ENCODE measurements at places on chromosomes 1 and 21.

- DNase-seq: no peak
Observed at GRCh38 chr1:246482805-246483568, 24.1 kb downstream of the SMYD3 start.

- no peak for DNase-seq
Observed at GRCh38 chr1:226486161-226486560, 62.4 kb upstream of the STUM start.

- DNase-seq: no peak
Observed at GRCh38 chr1:203331224-203331623, 19.7 kb downstream of the FMOD start.

DNA sequence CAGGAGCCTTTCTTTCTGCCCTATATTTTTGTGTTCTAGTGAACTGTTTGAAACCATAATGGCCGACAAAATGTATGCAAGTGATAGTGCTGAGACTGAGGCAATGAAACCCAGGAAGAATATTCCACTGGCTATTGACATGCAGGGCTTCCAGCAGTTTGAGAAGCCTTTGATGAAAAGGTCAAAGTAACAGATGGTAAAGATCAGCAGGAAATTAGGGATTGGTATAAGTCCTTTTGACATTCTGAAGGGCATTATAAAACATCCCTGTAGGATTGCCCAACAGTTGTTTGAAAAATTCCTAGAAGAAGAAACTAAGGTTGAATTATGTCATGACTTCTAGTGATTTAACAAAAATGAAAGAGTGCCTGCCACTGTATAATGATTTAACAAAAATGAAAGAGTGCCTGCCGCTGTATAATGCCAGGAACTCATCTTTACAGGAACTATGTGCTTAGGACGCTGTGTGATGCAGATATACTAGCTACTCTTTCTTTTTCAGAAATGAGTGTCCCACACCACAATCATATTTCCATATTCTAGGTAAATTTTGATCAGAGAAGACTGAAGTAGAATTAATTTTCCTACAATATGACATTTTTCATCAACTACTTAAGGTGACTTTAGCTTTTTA, 283.9 kb upstream of the ST6GALNAC5 start:
- DNase-seq: no peak

DNA sequence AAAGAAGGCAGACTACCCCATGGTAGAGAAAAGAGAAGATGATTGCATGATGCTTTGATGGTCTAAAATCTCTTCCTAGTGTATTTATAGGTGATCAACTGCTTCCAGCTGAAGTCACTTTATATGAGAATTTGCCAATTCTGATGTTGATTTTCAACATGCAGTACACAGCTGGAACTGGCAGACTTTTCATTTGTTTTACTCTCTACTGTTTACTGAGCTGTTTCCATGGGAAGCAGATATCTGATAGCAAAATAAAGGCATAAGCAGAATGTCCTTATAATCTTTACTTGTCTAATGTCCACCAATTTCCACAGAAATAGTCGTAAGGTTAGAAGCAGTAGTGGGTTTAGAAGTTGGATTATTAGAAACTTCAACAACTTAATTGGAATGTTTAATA, 74.9 kb downstream of the SYDE2 start:
- DNase-seq: no peak

DNA sequence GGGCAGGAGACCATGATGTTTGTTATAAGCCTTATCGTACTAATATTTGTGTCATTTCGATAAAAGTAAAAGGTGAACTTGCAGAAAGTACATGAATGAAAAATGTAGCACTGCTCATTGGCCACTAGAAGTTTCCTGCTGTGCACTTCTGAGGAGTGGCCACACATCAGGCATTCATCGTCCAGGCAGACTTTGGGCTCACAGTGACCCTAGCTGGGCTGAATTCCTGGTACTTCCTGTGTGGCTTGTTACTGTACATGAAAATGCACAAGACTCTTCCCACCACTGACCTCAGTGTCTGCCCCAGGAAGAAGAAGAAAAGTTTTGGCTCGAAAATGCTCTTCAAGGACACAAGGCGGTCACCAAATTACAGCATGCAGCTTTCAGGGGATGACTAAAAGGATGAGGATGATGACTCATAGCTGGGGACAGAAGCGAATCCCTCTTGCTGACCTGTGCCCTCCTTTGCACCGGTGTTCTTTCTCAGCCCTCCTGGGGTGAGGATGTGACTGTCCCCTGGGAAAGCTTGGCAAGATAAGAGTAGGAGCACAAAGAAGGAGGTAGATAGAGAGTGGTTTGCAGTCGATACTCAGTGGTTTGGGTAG, 252.4 kb upstream of the KAZN start:
- no peak for DNase-seq

DNA sequence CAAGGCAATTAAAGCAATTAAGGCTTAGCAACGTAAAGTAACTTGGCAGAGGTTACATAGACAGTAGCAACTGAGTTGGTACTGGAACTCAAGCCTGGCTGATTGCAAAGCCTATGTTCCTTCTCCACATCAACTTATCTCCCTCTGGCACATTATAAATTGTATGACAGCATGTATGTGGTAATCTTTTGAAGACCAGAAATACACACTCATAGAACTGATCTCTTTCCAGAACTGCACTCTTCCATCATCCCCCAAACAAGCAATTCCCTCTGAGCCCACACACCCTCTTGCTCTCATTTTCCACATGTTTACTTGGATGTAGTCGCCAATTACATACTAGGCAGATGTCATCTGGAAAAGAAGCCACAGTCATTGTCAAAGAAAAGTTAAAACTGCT, 502.2 kb downstream of the PLPP3 start:
- no peak for DNase-seq

DNA sequence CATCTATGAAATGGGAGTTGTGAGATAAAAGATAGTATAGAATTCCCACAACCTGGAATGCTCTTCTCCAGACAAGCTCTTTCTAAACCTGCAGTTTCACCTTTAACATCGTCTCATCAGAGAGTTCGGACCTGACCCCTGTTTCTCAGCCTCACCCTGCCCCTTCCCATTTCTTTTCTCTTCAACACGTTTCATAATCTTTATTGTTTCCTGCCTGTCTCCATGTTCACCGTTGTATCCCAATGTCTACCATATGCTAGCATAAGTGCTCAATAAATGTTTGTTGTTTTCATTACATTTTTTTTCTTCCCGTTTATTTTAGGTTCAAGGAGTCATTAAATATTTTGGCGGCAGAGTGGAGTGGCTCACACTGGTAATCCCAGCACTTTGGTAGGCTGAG, 32.4 kb downstream of the SESN2 start:
- no peak for DNase-seq

DNA sequence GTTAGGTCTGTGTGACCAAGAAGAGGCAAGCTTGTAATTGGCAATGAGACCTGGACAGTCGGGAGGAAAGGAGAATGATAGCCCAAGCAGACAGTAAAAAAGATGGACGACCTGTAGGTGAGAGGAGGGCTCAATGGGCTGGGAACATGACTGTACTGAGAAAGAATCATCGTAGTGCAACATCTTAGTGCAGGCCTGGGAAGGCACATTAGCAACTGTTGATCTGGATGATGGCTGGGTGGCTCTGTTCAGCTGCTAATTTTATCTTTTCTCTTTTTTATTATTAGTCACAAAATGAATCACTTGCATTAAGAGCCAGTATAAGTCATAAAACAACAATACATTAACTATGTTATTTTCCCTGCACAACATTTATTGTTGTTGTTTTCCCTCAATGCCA, 32.9 kb downstream of the IFI44 start:
- no peak for DNase-seq

GRCh38 chr1:184405094-184405800, 18.4 kb downstream of the C1orf21 start:
- DNase-seq: no peak

- no peak for DNase-seq
Observed at GRCh38 chr1:13976485-13976884, 276.5 kb downstream of the PRDM2 start.

- no peak for DNase-seq
Observed at GRCh38 chr1:231188072-231188471, 26.2 kb downstream of the TRIM67 start.

GRCh38 chr1:66521721-66522365, 12.1 kb upstream of the SGIP1 start:
- no peak for DNase-seq

GRCh38 chr1:198162091-198162767, 5.4 kb downstream of the NEK7 start:
- no peak for DNase-seq

DNA sequence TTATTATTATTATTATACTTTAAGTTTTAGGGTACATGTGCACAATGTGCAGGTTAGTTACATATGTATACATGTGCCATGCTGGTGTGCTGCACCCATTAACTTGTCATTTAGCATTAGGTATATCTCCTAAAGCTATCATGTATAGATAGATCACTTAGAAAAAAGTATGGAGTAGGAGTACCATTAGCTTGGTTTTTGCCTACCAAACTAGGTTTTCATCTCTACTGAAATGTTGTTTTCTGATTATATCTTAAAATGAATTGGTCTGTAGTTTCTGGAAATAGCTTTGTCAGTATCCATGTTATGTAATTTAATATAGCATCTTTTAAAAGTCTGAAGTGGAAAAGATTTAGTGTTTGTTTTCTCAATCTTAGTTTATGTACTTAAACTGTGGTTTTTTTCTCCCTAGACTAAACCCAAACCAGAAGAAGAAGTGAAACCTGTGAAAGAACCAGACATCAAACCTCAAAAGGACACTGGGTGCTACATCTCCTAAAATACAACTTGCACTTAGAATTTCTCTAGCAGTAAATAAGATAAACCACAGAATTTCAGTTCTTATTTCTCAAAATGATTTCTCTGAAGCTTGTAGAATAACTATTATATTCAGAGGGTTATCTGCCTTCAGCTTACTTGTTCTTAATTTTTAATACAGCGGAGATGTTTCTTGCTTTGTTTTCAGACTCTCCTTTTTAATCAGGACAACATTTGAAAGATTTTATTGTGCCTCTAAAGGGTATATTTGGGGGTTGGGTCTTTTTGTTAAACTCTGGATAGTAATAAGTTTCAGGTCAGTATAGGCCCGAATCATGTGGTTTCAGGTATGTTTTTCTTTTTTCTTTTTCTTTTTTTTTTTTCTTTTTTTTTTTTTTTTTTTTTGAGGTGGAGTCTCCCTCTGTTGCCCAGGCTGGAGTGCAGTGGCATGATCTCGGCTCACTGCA, 4.5 kb upstream of the FAM177B start:
- DNase-seq: no peak

DNA sequence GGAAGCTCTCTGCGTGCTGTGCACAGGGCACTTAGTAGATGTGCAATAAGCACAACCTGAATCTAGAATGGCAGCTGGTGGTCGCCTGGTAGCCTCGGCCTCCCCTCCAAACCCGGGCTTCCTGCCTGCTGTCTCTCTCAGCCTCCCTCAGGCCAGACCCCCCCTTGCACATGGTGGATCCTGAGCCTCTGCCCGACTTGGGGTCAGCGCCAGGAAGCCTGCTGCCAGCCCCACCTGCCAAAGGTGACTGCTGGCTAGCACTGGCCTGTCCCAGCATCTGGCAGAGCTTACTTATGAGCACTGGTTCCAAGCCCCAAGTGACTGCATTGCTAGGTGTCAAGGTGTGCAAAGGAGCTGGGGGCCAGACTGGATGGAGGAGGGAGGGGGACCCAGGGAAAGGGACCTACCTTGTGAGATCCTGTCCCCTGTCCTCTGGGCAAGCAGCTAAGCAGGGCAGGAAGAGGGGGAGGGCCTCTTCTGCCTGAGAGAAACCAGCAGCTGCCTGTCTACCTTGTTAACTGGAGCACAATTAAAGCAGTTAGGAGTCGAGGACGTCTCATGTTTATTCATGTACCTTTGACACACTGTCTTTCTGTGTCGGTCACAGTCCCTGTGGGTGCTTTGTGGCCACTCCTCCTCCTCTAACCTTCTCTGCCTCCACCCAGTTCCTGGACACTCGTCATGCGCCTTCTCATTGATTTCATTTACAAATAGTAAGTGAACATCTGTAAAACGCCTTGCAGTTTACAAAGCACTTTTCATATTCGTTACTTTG, 100.9 kb downstream of the DDX20 start:
- DNase-seq: no peak

GRCh38 chr1:215970406-215970805, 403.3 kb downstream of the KCTD3 start:
- no peak for DNase-seq

DNA sequence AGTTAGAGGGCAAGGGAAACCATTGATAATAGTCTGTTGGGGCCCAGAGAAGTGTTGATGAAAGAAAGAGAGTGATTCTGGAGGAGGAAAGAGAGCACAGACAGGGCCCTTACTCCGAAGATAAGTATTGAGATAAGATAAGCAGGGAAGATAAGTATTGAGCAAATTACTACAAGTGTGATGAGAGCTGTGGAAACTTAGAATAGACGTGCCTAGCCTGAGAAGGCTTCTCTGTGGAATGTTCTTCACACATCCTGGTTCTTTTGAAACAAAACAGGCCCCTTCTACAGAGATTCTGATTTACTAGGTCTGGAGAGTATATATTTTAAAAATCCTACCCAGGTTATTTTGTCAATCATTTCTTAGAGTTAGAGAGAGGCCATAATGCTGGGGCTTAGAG, 26.4 kb downstream of the FNBP1L start:
- no peak for DNase-seq

DNA sequence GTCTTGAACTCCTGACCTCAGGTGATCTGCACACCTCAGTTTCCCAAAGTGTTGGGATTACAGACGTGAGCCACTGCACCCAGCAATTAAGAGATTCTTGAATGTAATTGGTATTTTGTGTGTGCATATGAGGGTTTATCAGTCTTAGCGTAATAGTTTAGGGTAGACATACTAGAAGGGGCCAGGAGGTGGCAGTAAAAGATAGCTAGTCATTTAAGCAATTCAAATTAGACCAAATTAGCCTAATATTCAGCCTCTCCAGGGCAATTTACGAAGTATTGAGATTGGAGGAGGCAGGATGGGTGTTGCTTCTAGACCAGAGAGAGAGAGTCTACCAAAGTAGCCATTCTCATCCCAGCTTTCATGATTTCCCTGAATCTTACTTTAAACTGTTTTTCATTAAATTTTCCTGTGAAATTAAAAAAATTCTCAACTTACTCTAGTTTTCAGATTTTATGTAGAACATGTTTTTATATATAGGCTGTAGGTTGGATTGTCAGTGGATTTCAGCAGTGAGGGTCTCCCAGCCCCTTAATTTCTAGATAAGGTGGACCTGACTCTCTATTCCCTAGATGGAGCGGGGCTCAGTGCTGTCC, 119.7 kb downstream of the HHAT start:
- DNase-seq: no peak

GRCh38 chr1:23964790-23965740, 5.4 kb downstream of the PNRC2 start:
- no peak for DNase-seq

DNA sequence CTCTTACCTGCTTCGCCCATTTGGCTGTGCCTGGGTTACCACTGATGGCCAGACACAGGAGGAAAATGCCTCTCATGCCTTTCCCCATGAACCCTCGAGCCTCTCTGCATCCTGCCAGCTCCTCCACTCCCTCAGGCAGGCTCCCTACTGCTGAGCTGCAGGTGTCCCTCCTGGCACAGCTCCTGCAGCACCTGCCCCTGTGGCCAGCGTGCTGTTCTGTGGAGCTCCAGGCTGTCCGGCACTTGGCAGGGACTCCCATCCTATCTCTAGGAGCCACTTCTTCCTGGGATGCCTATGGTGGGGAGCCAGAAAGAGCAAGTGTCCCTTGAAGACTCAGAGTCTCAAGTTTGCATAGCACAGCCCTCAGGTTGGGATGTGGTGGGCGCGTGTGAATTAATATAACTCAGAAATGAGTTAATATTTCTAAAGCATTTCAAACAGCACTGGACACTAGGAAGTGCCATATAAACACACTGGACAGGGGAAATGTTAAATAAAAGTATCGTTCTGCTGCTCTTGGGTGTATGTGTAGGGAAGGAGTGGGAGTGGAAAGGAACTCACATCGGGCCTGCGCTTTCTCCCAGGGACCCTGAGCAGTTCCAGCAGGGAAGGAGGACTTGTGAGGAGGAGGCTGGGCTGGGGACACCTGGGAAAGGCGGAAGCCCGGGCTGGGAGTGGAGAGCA, 2.7 kb downstream of the LRRC71 start:
- no peak for DNase-seq
